CD14-positive monocyte (primary cell): ENCODE measurements at places on chromosomes 4 and X.

GRCh38 chrX:47068720-47069119, 9.5 kb upstream of the RGN start:
- DNase-seq: no peak

DNA sequence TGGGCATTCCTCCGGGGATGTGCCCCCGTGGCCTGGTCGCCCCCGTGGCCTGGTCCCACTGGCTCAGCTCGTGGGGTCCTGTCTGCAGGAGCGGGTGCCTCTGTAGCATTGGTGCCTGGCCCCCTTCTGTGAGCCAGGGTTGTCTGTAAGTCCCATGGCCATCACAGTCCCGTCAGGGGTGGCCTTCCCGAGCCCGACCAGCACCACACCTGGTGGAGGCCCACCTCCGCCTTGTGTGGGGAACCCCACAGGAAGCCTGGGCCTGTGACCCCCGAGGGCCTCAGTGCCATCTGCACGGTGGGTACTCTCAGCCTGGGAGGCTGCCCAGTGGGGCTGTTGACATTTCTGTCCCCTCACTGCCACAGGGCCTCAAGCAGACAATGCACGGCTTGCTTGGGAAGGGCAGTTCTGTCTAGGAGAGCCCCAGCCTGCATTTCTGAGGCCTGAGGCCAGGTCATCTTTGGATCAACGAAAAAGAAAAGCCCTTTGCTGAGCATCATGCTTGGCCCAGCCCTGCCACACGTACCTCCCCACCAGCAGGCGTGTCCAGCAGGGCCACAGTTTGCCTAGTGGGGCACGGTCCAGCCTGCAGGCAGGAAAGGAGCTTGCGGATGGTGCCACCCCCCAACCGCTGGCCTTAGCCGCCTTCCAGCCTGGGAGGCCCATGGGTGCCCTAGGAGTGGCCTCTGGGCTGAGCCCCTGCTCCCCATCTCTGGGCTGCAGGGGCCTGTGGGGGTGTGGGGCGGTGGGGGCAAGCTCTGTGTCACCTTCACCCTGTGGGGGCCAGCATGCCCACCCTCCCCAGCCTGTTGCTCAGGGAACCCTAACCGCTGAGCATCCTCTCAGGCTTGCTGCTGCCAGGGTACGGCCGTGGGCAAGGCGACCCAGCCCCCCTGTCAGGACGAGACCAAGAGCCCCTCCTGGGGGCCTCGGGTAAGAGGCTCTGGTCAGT, 23.2 kb downstream of the NKX1-1 start:
- DNase-seq: no peak

DNA sequence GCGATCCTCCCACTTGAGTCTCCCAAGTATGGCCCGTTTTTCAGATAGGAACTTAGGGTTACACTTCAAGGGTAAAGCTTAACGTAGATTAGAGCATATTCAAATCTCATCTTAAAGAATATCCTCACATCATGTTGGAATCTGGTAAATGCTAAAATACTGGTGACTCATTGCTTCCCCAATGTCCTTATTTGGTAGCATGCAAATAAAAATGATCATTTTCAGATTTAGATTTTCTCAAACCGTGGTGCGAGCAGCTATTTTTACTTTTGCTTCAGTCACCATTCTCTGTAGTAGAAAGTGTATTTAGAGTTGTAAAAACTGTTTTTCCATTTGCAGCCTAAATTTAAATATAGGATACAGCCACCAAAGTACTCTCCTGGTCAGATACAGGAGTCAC, 101.5 kb upstream of the MAML3 start:
- no peak for DNase-seq

DNA sequence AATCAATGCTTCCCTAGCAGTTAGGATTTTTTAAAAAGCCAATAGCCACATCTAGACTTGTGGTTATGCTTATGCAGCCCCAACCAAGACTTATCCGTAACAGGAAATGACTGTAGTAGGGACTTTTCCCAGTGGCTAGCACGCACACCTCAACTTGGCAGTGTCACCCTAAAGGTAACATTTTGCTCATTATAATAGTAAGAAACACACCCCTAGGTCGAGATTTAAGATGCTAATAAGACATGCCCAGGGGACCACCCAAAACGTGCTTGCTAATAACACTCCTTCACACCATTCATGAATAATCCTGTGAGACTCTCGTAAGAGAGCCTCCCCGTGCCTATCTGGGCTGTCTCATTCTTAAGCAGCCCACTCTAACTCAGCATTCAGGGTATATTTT, 195.3 kb downstream of the CHIC1 start:
- DNase-seq: no peak

- DNase-seq: no peak
Measured at GRCh38 chr4:42070463-42070862, 80.1 kb downstream of the SLC30A9 start.

GRCh38 chrX:50704360-50704759, 109.6 kb downstream of the SHROOM4 start:
- DNase-seq: no peak

DNA sequence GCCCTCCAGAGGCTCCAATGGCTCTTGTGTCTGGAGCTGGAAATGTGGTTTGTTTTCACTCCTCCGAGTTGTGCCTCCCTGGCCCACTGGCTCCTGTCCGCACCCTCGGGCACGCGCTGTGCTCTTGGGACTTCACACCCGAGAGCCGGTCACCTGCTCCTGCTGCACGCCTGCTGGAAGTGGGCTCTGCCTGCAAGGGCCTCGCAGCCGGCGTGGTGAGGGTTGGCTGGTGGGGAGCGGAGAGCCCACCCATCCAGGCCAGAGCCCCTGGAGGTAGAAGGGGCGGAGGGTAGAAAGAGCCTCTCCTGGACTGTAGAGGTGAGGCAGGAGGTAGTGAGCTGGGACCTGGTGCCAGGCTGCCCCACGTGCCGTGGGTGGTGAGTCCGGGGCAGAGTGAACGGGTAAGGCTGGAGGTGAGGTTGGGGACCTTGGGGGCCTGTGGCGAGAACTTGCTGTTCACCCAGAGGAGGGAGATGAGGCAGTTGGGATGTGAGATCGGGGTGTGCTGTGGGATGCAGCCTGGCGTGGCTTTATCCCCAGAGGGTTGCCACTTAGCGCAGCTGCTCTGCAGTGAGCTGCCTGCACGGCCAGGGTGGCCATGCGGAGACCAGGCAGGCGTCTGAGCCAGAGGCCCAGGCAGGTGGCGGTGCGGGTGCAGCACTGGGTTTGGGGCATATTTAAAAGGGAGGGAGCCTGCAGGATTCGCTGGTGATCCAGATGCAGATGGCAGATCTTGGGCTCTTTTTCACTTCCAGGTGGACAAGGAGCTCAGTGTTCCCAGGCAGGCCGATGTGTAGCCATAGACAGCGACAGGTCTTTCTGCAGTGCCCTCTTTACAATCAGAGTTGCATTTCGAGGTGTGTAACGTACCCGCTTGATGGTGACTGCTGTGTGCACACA, 48.8 kb downstream of the PCGF3 start:
- DNase-seq: no peak
